ENCODE measurements at places on chromosomes 11 and 22.

- DNase-seq, result no peak
Observed at GRCh38 chr22:30483169-30483568, 11.4 kb upstream of the SEC14L3 start.

DNA sequence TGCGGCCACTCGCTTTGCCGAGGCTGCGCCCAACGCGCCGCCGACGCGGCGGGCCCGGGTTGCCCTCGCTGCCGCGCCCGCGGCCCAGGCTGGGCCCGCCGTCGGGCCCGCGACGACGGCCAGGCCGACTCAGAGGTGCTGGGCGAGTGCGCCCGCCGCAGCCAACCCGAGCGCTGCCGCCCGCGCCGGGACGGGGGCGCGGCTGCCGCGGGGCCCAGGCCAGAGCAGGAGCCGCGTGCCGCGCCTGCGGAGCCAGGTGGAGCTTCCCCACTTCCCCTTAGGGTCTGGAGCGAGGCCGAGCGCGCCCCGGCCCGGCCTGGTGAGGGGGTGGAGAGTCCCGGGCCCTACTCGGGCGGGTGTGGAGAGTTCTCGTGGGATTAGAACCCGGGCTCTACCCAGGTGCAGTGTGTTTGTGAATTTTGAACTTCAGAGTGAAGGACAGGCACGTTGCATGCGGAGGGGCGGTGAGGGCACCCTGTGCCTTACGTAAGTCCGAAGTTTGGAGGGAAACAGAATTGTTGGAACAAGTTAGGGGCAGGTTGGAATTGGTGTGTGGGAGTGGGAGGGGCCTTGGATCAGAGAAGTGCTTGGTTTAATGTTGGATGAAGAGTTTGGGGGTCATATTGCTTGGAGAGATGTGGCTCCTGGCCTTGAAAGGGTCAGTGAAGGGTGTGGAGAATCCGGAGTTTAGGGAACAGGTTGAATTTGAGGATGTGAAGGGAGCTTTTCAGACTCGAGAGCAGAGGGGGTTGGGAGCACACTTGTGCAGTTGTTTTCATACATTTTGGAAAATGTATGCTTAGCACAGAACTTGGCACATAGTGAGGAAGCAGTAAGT is 697 bp downstream of the RNF169 start:
- no peak for DNase-seq

- DNase-seq, result no peak
Observed at GRCh38 chr22:37746366-37747079, 49.7 kb downstream of the TRIOBP start.

GRCh38 chr11:27209562-27210005 is 153.4 kb downstream of the CCDC34 start:
- DNase-seq, result no peak

- DNase-seq, result no peak
Observed at GRCh38 chr11:119763071-119763728, 34.2 kb upstream of the NECTIN1 start.

DNA sequence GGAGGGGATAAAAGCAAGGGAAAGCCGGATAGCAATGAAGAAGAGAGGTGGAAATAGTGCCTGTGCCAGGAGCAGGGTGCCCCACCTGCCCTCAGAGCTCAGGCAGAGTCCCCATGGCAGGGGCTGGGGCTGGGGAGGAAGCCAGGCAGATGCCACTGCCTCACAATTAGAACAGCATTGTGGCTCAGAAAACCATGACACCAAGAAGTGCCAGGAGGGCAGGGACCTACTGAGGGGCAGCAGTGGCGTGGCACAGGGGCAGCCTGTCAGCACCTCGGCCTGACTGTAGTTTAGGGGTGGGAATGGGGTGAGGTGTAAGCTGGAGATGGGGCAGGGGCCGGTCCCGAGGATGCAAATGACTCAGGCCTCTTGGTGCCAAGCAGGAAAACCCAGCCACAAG is 532.1 kb upstream of the B3GAT1 start:
- DNase-seq, result no peak

- no peak for DNase-seq
Observed at GRCh38 chr11:12692229-12693075, 18.2 kb downstream of the TEAD1 start.

- no peak for DNase-seq
Observed at GRCh38 chr11:77036398-77036797, 2.2 kb downstream of the B3GNT6 start.

- DNase-seq, result no peak
Observed at GRCh38 chr11:58617976-58618557, 4.4 kb upstream of the CNTF start.

DNA sequence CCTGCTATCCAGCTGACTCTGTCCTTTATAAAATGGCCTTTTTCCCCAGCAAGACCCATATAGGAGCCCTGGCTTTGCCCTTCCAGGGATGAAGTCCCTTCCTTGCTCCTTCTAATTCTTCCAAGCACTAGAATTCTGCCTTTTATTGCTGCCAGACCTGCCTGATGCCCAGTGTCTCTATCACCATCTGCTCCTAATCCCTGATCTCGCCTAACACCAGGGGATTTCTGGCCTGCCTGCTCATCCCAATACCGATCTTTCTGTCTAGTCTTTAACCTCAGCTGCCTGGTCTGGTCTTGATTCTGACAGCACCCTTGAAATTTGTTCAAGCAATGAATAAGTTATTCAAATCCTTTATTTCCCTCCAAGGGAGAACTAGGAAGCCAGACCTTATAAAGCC is 150.2 kb downstream of the SPON1 start:
- no peak for DNase-seq

DNA sequence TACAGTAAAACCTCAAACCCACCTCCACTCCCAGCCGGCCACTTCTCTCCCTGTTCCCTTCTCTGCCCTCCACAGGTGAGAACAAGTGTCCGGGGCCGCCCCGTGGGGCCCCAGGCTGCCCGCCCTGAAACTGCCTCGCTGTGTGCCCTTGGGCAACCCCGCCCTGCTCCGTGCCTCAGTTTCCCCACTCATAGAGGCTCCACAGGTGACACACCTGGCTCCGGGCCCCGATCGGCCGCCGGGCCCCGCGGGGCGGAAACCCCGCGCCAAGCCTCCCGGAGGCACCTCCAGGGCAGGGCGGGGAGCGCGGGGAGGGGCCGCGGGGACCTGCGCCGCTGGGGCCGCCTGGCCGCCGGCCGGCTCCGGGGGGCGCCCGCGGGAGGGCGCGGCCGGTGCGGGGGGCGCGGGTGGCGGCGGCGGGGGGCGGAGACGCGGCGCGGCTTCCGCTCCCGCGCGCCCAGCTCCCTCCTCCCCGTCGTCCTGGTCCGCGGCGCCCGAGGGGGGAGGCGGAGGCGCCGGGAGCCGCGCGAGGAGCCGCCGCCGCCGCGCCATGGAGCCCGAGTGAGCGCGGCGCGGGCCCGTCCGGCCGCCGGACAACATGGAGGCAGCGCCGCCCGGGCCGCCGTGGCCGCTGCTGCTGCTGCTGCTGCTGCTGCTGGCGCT is at the start of gene LRP5:
LRP5 (plus strand) TSS at position 475 of the 663 bp plus-strand sequence; CDS start at position 599, 124 bp downstream.
- no peak for DNase-seq

GRCh38 chr11:114130629-114131277 is 71.2 kb downstream of the ZBTB16 start:
- DNase-seq, result no peak

- no peak for DNase-seq
Observed at GRCh38 chr11:76910620-76911414, 50.1 kb downstream of the ACER3 start.

GRCh38 chr11:131353766-131354165 is 16.6 kb upstream of the NTM start:
- no peak for DNase-seq

DNA sequence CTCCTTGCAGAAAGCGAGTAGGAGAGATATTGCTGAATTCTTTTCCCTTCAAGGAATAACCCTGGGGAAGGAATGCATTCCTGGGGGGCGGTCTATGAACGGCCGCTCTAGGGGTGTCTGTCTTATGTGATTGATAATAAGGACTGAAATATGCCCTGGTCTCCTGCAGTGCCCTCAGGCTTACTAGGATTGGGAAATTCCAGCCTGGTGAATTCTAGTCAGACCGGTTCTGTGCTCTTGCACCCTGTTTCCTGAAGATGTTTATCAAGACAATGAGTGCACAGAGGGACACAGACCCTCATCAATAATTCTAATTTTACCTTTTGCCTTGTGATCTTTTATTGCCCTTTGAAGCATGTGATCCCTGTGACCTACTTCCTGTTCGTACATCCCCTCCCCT is 140.7 kb downstream of the LUZP2 start:
- no peak for DNase-seq

DNA sequence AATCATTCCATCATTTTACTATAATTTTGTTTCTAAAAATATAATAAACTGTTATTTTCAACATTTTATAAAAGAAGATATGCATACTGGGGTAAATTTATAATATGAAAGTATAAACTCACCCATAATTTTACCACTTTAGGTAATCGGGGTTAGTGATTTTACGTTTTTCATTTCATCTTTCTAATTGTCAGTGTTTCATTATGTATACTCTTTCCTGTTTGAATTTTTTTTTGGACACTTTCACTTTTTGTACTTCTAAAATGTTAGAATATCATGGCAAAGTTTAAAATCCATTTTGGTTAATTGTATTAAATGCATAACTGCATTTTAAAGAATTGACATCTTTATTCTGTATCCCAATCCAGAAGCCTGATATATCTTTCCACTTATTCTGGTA is 115.8 kb downstream of the METTL15 start:
- no peak for DNase-seq

DNA sequence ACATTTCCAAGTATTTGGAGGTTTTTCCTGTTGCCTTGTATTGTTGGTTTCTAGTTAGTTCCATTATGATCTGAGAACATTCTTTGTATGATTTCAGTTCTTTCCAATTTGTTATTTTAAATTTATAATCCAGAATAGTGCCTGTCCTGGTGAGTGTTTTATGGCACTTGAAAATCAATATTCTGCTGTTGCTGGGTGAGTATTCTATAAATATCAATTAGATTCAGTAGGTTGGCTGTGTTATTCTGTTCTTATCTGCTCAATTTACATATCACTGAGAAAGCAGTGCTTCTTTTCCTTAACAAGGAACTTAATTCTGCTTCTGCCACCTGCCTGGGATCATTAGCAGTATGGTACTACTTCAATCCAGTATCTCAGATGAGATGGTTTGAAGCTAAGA is 123.5 kb downstream of the SNX19 start:
- DNase-seq, result no peak

GRCh38 chr22:29480512-29481264 is 670 bp downstream of the NEFH start:
- no peak for DNase-seq

- no peak for DNase-seq
Observed at GRCh38 chr11:11504071-11504470, 117.7 kb downstream of the GALNT18 start.

GRCh38 chr22:43238526-43239006 is 51.6 kb upstream of the TTLL12 start:
- DNase-seq, result no peak

DNA sequence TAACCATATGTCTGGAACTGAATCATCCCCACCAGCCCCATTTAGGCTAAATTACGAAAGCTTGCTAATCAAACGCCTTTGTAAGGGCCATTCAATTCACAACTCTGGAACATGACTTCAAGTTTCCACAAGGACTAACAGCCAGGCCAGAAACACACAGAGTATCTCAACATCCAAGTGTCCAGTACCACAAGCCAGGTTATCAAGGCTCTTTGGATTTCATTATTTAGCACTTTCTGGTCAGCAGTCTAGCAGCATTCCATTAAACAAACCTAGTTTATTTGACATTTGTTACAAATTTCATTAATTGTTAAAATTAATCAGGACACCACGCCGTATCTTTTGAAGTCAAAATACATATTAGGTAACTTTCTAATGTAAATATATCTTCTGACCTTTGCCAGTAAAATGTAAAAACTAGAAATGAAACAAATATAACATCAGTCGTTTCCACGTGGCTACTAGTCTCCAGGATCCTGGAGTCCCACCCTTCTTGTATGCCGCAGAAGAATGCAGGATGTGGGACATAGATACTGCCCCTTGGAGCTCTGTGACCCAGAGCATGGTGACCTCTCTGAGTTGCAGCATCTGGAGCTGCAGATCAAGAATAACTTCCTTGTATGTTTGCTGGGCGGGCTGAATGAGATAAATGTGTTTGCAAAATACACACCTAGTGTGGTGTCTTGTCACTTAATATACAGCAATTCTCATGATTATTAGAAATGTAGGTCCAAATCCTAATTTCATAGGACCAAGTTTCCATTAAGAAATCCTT is 64.7 kb downstream of the MPPED2 start:
- DNase-seq, result no peak

GRCh38 chr11:39641751-39642150 is 1817.7 kb downstream of the LRRC4C start:
- DNase-seq, result no peak

DNA sequence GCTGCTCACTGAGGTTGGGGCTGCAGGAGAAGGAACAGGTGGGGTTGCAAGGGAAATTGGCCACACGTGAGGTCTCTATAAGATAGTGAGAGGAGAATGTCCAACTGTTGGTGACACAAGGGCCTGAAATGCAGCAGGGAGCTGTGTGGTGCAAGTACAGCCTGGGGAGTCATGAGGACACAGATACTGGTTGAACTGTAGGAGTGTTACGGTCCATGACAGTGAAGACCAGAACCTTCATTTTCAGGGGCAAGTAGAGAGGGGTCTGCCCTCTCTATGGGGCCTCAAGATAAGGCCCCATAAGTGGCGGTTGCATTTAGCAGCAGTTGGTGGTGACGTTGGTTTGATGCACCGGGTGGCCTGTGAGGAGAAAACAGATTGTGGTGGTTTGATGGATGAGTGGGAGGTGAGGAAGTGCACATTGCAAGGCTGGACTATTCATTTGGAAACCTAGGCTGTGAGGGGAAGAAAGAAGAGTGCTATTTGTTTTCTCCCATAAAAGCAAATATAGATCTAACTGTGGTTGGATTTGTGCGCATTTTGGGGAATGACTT is 39.4 kb downstream of the MICAL2 start:
- no peak for DNase-seq

GRCh38 chr11:29280452-29280851 is 736.4 kb downstream of the KCNA4 start:
- DNase-seq, result no peak

Data from stimulated activated CD8-positive, alpha-beta memory T cell treated with anti-CD3 and anti-CD28 coated beads, Interleukin-15, amount 100 ng/mL, for 1 hour (primary cell).